ENCODE measurements at places on chromosomes 5 and 9.
A peak's percentile ranks its signal among the peaks of the same experiment; 100 is the strongest.

DNA sequence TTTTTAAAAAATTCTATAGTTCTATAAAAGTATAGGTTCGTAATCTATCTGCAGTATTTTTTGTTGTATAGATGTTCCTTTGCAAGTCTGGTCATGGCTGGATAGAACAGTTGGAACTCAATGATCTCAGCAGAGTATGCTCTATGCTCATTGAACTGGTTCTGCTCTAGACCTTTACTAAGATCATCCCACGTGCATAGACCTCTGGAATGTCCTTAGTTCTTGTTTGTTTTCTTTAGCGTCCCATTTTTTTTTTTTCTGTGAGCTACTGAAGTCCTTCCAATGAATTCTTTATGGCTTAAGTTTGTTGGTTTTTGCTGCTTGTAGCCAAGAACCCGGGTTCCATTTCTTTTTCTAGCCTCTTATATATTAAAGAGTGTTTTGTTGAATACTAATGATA is 3.5 kb downstream of the TMEM38B start:
- no peak for DNase-seq

DNA sequence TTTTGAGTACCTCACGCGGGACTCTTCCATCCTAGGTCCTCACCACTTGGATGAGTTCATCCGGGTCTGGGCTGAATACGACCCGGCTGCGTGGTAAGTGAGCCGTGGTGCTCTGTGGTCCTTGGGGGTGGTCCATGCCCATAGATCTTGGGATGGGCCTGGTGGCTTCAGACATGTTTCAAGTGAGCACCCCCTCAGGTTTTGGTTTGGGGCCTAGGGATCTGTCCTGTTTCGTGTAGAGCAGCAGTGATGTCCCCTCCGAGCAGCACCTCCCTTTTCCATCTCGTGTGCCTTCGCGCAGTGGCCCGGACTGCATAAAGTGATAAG is 218.9 kb downstream of the CACNA1B start:
- DNase-seq: no peak

DNA sequence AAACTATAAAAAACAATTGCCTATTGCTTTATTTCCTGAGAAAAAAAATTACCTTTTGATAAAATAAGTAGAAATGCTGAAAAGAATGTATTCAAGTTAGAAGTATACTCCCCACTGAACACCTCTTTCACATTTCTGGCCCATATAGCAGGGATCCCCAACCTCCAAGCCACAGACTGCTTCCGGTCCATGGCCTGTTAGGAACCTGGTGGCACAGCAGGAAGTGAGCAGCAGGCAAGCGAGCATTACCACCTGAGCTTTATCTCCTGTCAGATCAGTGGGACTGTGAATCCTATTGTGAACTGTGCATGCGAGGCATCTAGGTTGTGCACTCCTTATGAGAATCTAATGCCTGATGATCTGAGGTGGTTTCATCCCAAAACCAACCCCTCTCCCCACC is 563.9 kb downstream of the RAB3C start:
- DNase-seq: no peak

DNA sequence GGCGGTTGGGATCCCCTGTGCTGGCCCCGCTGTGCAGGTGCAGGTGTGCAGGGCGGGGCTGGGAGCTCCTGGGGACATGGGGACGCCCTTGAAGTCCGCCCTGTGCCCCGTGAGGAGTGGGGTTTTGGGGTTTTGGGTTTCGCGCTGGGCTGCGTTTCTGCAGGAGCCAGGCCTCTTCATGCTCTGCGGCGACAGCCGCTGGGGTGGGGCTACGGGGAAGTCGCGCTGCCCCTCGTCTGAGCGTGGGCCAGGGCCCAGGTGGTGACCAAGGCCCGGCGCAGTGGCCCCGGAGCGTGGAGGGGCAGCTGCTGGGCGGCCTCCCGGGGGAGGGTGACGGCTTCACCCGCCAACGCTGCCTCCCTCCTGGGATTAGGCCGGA is 47.8 kb upstream of the IRX4 start:
- no peak for DNase-seq

DNA sequence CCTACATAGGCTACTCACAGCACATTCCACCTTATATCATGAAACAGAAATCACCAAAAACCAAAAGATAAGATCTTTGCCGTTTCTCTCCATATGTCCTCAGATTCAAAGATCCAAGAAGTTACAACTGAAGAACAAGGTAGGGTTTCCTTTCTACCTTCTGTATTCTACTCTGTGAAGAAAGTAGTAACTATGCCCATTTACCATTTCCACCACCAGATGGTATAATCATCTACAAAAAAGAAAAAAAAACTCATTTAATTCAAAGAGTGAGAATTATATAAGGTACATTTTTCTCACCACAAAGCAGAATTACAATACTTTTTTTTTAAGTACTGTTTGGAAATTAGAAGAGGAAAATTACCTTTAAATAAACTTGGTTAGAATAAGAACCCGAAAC is 172.6 kb upstream of the PTGER4 start:
- DNase-seq: no peak

- no peak for DNase-seq
Measured at GRCh38 chr9:126248680-126249079, 77.9 kb upstream of the MVB12B start.

DNA sequence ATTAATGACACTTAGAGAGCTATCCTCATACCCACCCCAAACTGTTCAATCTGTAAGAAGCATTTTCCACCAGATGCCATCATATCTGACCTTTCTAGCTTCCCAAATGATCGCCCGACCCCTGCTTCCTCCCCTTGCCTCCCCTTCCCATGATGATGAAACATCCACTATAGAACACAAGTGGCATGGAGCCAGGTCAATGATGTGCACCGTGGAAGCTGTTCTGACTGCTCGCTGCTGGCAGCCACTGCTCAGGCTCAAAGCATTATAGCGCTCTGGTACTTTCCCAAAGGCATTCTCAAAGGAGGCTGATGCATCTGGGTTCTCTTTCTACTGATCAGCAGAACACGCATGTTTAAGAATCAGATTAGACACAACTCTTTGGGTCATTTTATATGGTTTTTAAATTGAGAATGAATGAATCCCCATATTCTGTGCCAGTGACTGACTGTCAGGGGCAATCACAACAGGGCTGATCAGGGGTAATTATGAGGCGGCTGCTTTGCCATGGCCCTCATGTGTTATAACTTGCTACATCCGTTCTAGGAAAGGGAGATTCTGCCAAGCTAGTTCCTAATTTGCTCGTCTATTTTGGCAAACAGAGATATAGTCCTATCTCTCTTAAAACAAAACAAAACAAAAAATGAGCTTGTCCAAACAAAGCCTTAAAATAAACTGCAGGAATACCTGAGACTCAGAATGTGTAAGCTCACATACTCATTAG is 343.7 kb downstream of the ENC1 start:
- DNase-seq: peak; percentile 37

DNA sequence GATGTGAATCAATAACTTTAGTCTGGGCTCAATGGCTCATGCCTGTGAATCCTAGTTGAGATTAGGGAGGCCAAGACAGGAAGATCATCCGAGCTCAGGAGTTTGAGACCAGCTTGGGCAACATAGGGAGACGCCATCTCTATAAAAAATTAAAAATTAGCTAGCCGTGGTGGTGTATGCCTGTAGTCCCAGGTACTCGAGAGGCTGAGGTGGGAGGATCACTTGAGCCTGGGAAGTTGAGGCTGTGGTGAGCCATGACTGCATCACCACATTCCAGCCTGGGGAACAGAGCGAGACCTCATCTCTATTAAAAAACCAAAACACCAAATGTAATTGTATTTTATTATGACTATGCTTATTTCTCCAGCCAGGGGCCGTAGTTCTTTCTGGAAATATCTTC is 69.6 kb upstream of the NR5A1 start:
- no peak for DNase-seq

DNA sequence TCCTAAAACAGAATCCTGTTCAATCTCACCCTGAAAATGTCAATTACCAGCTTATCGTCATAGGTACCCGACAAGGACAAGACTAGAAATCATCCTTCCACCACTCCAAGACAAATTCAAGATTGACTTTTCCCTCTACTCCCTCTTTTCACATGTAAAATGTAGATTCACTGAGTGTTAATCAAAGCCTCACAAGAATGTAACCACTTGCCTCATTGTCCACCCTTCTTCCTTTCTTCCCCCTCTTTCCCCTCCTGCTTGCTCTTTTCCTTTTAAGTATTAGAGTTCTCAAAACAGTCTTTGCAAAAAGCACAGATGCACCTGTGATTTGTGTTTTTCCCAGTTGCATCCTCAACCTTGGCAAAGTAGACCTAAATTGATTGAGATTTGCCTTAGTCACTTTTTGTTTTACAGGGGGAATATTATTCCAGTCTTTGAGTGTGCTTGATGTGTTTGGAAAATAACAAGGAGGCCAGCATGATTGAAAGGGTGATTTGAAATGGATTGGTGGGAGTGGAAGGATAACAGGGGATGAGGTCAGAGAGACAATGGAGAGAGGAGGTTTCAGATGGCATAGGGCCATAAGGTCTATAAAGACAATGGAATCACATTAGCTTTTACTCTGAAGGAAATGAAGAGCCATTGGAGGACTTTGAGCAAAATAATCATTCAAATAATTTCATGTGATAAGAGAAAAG is 231.3 kb upstream of the TYRP1 start:
- no peak for DNase-seq

DNA sequence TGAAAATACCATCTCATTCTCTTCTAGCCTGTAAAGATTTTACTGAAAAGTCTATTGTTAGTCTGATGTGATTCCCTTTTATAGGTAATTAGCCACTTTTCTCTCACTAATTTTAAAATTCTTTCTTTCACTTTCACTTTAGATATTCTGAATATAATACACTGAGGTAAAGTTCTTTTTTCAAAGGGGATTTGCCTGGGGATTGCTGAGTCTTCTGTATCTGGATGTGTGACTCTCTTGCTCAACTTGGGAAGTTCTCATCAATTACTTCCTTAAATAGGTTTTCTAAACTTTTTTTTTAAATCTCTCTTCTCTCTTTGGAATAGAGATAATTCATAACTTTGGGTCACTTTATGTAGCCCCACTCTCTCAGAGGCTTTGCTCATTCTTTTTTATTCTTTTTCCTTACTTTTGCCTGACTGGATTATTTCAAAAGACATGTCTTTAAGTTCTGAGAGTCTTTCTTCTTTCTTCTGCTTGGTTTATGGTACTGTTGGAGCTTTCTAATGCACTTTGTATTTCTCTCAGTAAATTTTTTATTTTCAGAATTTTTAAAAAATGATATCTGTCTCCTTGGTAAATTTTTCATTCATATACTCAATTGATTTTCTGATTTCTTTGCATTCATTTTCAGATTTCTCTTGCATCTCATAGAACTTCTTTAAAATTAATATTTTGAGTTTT is 55.9 kb upstream of the IL12B start:
- no peak for DNase-seq

DNA sequence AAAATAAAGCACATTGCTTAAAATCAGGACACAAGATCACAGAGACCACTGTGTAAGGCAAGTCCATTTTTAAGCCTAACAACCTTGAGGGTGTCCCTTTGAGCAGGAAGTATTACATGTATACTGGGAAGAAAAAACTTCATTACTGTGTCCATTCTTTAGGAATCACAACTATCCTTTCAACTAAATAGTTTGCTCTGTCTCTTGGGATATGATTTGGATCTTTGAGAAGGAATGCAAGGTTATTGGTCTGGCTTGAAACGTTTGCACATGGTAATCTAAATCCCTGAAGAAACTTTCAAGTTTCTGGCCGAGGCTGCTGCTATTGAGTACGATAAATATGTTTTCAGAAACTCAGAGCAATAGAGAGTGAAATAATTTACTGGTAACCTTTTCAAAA is 923.0 kb upstream of the SEMA6A start:
- no peak for DNase-seq

DNA sequence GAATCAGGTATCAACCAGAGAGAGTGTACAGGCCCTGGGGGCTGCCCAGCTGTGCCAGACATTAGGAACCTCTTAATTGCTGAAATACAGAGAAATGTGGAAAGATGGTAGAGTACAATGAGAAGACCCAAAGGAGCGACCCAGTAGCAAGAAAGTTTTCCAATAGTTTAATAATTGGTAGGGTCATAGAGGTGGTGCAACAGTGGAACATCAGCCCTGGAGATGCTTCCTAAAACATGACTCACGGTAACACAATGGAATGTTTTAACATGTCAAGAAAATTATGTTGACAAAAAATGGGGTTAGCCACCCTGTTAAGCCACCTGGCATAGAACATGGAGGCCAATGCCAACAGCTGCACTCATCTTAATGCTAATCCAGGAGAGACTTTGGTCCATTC is 284.1 kb downstream of the ELAVL2 start:
- DNase-seq: no peak

DNA sequence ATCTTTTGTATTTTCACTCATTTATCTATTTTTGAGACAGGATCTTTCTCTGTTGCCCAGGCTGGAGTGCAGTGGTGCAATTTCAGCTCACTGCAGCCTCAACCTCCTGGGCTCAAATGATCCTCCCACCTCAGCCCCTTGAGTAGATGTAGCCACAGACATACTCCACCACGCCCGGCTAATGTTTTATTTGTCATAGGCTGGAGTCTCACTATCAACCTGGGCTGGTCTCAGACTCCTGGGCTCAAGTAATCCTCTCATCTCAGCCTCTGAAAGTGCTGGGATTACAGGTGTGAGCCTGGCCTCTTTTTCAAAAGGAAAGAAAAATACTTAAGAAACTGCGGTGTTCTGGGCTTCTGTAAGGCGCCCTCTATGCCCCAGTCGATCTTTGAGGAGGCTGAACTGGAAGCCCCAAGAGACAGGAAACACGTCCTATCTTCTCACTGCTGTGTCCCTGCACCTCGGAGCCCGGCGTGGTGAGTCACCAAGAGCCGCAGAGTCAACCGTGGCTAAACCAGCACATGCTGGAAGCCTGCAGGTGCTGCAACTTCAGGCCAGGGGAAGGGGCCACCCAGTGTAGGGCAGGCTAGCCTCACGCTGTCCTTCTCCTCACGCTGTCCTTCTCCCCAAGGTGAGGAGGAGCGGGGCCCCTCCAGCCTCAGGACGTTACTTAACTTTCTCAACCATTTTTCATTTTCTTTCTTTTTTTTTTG is 15.2 kb upstream of the LHX3 start:
- no peak for DNase-seq

- no peak for DNase-seq
Measured at GRCh38 chr9:98692392-98692791, 16.3 kb downstream of the GABBR2 start.

GRCh38 chr9:109816490-109816889 is 36.5 kb downstream of the PALM2AKAP2 start:
- DNase-seq: no peak

GRCh38 chr5:168292786-168293696 is 1.6 kb downstream of the WWC1 start:
- DNase-seq: no peak

- no peak for DNase-seq
Measured at GRCh38 chr5:91535499-91535898, 152.4 kb upstream of the ARRDC3 start.

- no peak for DNase-seq
Measured at GRCh38 chr9:88672874-88673689, 138.1 kb downstream of the NXNL2 start.
